Hematopoietic multipotent progenitor cell treated with erythropoietin and hydrocortisone succinate and interleukin-3 and kit ligand, for 15 days (in vitro differentiated cells): ENCODE measurements at places on chromosomes 12 and 14.

DNA sequence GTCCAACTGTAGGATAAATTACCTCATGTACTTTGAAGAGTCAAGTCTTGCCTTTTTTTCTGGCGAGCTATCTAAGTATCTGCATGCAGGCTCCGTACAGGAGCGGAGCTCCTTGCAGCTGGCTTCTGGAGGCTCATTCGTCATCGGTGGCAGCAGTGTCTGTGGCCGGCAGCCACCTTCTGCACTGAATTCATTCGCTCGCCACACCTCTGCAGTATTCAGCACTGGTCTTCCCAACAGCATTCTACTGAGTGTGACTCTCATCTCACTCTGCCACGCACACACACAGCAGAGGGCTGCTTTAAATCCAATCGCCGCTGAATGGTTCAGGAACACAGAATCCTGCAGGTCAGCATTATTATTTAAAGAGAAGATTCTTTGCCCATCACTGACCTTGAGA is 200.0 kb downstream of the GLT1D1 start:
- DNase-seq, result no peak

GRCh38 chr14:72256055-72256454 is 323.8 kb downstream of the RGS6 start:
- no peak for DNase-seq

GRCh38 chr12:14681625-14682024 is 14.8 kb downstream of the GUCY2C start:
- no peak for DNase-seq

- no peak for DNase-seq
These were observed 89.0 kb upstream of the TRAF3 start for GRCh38 chr14:102688290-102688689.

DNA sequence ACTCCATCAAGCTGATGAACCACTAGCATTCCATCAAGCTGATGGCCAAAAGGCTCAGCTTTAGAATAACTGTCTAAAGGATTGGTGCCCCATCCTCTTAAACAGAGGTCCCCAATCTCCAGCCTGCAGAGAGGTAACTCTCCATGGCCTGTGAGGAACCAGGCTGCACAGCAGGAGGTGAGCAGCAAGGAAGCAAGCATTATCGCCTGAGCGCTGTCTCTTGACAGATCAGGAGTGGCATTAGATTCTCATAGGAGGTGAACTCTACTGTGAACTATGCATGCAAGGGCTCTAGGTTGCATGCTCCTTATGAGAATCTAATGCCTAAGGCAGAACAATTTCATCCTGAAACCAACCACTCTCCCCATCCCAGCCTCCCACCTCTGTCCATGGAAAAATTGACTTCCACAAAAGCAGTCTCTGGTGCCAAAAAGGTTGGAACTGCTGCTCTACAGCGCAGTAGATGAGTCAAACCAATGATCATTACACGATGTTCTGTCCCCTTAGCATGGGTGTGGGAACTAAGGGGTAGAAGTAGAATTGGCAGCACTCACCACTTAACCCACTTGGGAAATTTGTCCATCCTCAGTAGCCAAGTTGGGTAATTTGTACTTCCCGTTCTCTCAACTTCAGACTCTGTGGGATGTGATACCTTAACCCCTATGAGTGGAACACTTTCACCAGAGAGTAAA is 66.9 kb downstream of the ANKS1B start:
- DNase-seq, result no peak

DNA sequence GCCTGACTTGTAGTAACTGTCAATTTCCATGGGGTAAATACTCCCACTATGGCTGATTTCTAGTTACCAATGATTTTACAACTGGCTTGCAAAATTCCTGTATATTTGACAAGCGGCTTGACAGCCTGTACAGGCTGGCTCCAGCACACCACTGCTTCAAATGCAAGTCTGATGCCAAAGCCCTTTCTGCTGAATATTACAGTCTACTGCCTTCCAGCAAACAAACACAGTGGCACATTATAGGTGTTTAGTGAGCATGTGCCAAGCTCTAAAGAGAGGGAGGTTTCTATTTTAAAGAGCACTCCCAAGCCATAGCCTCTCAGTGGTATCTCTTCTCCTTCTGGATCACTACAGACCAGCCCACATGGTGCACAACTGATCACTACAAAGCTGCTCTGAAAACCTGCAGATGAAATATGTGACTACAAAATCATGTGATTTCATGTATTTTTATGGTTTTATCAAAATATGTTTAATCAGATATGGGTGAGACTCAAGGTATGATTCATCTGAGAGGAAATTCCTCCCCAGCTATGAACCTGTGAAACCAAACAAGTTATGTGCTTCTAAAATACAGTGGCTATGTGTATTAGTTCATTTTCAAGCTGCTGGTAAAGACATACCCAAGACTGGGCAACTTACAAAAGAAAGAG is 101.5 kb downstream of the RPAP3 start:
- DNase-seq, result no peak

- DNase-seq, result no peak
These were observed 204.5 kb upstream of the G2E3 start for GRCh38 chr14:30354439-30354838.

DNA sequence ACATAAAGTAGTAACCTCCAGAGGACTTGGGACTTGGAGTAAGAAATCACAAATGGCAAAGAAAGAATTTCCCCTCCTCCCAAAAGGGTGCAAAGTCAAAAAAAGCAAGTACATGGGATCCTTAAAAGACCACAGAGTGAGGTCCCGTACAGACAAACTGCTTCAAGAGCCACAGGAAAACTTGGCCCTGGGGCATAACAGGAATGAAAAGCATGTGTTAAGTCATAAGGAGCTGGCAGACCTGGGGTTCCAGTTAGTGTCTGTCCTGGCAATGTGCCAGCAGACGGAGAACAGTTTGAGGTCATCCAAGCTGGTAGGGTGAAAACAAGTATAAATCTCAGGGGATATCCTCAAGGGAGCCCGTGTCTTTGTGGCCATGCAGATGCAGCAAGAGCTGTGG is 73.2 kb downstream of the HSD17B6 start:
- DNase-seq, result no peak

DNA sequence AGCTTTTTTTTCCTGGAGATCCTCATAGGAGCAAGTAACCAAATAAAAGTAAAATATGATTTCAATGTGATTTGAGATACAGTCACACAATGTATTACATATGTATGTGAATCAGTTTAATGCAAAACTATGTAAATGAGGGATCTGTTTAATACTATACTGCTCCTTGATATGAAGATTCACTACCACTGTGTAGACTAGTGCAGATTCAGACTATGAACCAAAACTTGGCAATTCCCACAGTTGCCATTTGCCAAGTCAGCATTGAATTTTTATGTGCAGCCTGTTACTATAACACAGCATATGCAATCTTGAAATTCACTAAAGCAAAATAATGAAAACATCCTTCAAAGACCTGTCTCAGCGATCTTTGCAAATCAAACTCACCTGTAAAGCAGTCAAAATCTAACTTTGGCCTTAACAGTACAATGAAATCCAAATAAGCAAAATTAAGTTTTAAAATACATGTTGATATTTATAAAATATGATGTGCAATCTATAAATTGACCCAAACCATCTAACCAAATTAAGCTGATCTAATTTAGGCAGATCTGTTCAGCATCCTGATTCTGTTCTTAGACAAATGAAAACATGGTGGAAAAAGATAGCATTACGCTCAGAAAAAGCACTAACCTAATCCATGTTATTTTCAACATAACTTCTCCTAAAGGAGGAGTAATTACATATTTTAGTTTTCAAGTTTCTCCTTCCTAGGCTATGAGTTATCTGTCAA is 25.5 kb upstream of the LMNTD1 start:
- no peak for DNase-seq

GRCh38 chr12:47100160-47100559 is 20.4 kb upstream of the AMIGO2 start:
- DNase-seq, result no peak

- no peak for DNase-seq
These were observed 83.6 kb downstream of the ANO2 start for GRCh38 chr12:5861416-5861815.

DNA sequence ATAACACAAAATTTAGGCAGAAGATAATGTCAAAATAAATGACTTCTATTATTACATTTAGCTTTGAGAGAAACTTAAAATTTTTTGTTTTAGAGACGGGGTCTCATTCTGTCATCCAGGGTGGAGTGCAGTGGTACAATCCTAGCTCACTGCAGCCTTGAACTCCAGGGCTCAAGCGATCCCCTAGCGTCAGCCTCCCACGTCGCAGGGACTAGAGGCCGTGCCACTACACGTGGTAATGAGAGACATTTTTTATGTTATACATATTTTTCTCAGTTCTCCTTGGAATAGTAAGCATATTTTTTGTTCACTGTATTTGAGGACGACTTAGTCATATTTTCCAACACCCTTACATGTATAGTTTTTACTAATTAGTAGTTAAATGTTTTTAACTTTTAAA is 21.5 kb upstream of the NUDT4 start:
- DNase-seq, result no peak

DNA sequence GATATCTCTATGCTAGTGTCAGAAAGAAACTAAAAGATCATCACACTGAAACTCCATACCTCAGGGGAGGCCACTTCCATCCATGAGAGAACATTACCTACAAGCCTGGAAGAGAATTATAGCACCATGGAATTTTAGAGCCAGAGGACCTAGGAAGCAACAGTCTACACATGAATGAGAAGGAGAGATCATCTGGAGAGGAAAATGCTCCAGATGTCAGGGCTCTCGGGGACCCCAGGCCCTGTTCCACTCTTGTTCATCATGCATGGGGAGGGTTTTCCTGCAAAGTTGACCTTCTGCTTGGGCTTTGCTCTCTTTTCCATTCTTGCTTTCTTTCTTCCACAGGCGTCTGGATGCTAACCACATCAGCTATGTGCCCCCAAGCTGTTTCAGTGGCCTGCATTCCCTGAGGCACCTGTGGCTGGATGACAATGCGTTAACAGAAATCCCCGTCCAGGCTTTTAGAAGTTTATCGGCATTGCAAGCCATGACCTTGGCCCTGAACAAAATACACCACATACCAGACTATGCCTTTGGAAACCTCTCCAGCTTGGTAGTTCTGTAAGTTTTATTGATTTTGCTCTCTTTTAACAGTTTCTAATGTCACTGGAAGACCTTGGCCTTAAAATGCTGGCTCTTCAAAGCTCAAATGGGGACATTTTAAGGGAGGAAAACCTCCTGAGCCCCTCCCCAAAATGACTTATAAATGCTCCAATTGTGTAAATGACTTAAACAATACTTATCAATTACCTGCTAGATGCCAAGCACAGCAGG is 110.7 kb downstream of the ZFC3H1 start:
- no peak for DNase-seq

GRCh38 chr12:25979059-25979458 is 20.6 kb downstream of the RASSF8 start:
- DNase-seq, result no peak

DNA sequence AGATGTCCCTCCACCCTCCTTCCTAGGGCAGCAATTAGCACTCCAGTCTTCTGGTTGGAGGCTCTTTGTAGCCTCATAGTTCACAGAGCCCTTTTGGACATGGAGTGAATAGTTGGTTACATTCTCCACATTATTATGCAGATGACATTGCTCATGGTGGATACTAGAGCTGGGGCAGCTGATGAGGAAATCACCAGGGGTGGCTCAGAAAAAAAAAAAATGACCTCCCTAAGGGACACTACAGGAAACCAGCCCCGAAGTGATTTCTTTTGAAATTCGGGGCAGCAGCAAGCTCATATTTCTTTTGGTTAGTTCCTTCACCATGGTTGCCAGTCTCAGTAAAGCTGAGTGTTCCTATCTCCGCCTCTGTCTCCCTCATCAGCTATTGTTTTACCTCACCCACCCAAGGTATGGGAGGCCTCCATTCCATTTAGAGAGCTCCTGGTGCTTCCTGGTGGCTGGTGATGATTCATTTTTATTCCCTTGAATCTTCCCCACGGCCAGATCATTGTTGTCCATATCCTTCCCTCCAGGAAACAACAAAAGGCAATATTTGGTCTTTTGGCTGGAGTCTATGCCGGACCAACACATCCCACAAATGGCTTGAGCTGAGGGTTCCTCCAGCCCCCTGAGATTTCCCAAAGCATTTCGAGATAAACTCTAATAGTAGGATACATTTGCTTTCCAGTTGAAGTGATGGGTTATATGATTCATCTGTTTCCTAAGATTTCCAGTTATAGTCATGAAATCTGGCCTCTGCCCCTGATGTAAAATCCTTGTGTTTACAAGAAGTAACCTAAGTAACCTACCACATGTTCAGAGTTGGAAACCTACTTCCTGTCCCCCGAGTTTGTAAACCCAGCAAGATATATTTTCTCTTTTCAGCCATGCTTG is 56.2 kb upstream of the NID2 start:
- DNase-seq, result no peak

- DNase-seq, result no peak
These were observed 243.3 kb upstream of the FKBP4 start for GRCh38 chr12:2551412-2551900.

- DNase-seq, result no peak
These were observed 11.9 kb downstream of the TTC9 start for GRCh38 chr14:70653662-70654061.

DNA sequence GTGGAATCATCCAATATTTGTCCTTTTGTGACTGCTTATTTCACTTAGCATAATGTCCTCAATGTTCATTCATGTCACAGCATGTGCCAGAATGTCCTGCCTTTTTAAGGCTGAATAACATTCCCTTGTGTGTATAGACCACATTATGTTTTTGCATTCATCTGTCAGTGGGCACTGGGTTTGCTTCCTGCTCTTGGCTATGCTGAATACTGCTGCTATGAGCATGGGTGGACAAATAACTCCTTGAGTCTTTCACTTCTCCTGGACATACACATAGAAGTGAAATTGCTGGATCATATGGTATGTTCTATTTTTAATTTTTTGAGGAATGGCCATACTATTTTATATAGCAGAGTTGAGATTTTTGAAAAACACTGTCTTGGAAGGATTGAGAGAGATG is 46.9 kb downstream of the GPR68 start:
- DNase-seq, result no peak

DNA sequence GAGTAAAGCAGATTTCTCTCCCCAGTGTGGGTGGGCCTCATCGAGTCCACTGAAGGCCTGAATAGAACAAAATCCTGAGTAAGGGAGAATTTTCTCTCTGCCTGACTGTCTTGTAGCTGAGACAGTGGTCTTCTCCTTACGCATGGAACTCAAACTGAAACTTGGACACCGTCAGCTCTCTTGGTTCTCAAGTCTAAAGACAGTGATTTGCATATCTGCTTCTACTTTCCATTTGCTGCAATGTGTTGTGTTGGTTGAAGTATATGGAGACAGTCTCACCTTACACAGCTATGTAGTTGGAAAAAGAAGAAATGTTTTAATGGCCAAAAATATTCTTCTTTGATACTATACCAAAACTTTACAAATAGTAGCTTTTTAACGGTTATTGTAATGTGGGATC is 160.2 kb upstream of the LMNTD1 start:
- DNase-seq, result no peak

GRCh38 chr14:62445570-62445969 is 599.7 kb downstream of the KCNH5 start:
- DNase-seq, result no peak

- DNase-seq, result no peak
These were observed 41.8 kb upstream of the SNX6 start for GRCh38 chr14:34671716-34672115.

- peak; percentile 56 for DNase-seq
These were observed 42.4 kb upstream of the SGPP1 start for GRCh38 chr14:63770187-63770807.

- no peak for DNase-seq
These were observed 67.8 kb downstream of the METTL25 start for GRCh38 chr12:82426081-82426480.

- peak; percentile 33 for DNase-seq
These were observed 274.7 kb downstream of the DAD1 start for GRCh38 chr14:22314183-22314820.
